ENCODE measurements at places on chromosomes 7 and 10. TPM values are rescaled to one million over a fixed set of nuclear protein-coding genes. Genes with fewer than 3 reads are reported as not detected.

Gene COL13A1
- 29.2 TPM for total RNA-seq

DNA sequence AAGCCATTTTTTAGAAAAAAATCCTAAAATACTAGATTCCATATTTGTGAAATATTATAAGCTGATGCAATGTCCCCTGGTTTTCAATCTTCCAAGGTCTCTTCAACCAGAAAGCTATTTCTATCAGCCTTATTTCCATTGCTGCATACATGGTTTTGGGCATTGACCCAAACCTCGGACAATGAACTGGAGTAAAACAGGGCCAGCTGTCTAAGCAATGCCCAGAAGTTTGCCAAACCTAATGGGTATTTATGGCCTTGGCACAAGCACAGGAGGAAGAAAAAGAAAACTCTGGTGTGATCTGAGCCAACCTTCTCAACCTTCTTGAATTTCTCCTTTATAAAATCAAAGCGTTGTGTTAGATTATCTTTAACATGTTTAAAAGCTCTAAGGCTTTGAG is 402.3 kb downstream of the DNAJB9 start:
- DNase-seq: no peak
- H3K27ac ChIP-seq: no peak overlapping the region
- no peaks in the 10 kb centered on the region for H3K36me3 ChIP-seq
- no peaks in the 10 kb centered on the region for H3K4me1 ChIP-seq
- no peaks in the 10 kb centered on the region for H3K27me3 ChIP-seq

DNA sequence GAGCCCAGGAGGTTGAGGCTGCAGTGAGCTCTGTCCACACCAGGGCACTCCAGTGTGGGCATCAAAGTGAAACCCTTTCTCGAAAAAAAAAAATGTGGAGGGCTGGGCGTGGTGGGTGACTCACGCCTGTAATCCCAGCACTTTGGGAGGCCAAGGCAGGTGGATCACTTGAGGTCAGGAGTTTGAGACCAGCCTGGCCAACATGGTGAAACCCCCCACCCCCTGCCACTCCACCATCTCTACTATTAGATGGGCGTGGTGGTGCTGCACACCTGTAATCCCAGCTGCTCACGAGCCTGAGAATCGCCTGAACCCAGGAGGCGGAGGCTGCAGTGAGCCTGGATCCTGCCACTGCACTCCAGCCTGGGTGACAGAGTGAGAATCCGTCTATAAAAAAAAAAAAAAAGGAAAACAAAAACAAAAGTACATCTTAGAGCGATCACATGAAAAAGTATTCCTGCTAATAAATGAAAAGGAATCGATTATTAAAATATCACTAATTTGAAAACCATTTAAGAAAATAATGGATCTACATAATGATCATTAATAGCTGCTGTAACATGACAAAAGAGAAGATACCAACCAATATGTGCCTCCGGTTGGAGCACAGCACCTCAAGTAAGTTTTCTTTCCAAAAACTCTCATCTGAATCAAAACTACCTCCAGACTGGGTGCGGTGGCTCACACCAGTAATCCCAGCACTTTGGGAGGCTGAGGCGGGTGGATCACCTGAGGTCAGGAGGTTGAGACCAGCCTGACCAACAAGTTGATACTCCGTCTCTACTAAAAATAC is 4.9 kb downstream of the HNRNPF start:
- peaks cover 66% of the 10 kb centered on the region for H3K4me1 ChIP-seq
- H3K4me3 ChIP-seq: no peak overlapping the region
- peak overlapping the region; percentile 27 for H3K27ac ChIP-seq
- H3K36me3 ChIP-seq: peaks cover 13% of the 10 kb centered on the region

DNA sequence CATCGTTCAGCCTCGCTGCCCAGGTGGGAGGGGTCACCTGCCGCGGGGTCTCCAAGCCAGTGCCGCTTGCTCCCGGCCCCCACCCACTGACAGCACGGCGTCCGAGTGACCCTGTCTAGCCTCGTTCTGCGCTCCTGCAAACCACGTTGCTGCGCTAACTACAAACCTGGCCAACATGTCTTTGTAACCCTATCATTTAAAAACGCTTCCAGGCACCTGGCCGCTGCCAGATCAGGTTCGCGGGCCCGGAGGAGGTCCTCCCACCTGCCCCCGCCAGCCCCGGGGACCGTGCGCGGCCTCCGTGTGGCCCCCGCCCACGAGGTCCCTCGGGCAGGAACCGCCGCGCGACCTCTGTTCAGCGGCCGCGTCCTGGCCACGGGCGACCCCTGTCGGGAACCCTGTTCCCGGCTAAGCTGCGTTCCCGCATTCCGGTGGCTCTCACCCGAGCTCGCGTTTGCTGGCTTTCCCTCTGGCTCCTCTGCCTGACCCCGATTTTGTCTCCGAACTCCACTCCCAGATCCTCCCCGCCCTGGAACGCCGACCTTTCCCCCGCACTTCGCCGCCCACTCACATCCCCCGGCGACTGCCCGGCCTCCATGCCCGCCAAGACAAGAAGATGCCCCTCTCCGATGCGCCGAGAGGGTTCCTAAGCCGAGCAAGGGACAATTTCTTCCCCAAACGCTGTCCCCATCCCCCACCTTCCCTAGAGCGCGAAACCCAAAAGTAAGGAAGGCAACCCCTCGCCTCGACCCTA is 2.4 kb downstream of the SFMBT2 start:
- H3K27ac ChIP-seq: no peak overlapping the region
- H3K4me1 ChIP-seq: peaks cover 28% of the 10 kb centered on the region
- peak overlapping the region; percentile 82 for H3K4me3 ChIP-seq
- H3K36me3 ChIP-seq: no peaks in the 10 kb centered on the region

All from osteocyte (in vitro differentiated cells).